ENCODE measurements at places on chromosomes 5 and 9. TPM values are rescaled to one million over a fixed set of nuclear protein-coding genes. Genes with fewer than 3 reads are reported as not detected.

Gene ZFP37
- 1.8 TPM for total RNA-seq

Gene ADRB2
- 4.8 TPM for total RNA-seq

Gene GABRA6
- total RNA-seq, result not detected

Gene ANKRD18B
- total RNA-seq, result 5.9 TPM

Gene ADAMTSL2
- not detected for total RNA-seq

Gene FGF18
- total RNA-seq, result not detected

Gene LCN9
- total RNA-seq, result not detected

Gene ROR2
- 8.7 TPM for total RNA-seq

Gene CORO2A
- total RNA-seq, result 9.7 TPM

Gene PTPRD
- total RNA-seq, result 0.33 TPM
